Fibroblast of skin of right quadriceps (primary cell): ENCODE measurements at places on chromosomes 7 and 10.

GRCh38 chr7:25860275-25861163 lies 291.5 kb upstream of the NFE2L3 start:
- peak; percentile 50 for DNase-seq

- DNase-seq = no peak
Observed at GRCh38 chr7:45087301-45088145, 1.2 kb downstream of the NACAD start.

DNA sequence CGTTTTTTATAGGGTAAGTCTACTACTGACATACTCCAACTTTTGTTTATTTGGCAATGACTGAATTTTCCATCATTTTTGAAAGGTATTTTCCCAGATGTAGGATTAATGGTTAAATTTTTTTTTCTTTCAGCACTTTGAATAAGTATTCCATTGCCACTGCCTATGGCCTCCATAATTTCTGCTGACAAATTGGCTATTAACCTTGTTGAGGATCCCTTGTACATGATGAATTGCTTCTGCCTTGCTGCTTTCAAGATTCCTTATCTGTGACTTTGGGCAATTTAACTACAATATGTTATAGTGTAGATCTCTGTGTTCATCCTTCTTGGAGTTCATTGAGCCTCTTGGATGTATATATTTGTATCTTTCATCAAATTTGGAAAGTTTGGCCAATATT lies 21.6 kb upstream of the VWDE start:
- no peak for DNase-seq

GRCh38 chr10:62056219-62056618 lies 154.7 kb downstream of the ARID5B start:
- no peak for DNase-seq

DNA sequence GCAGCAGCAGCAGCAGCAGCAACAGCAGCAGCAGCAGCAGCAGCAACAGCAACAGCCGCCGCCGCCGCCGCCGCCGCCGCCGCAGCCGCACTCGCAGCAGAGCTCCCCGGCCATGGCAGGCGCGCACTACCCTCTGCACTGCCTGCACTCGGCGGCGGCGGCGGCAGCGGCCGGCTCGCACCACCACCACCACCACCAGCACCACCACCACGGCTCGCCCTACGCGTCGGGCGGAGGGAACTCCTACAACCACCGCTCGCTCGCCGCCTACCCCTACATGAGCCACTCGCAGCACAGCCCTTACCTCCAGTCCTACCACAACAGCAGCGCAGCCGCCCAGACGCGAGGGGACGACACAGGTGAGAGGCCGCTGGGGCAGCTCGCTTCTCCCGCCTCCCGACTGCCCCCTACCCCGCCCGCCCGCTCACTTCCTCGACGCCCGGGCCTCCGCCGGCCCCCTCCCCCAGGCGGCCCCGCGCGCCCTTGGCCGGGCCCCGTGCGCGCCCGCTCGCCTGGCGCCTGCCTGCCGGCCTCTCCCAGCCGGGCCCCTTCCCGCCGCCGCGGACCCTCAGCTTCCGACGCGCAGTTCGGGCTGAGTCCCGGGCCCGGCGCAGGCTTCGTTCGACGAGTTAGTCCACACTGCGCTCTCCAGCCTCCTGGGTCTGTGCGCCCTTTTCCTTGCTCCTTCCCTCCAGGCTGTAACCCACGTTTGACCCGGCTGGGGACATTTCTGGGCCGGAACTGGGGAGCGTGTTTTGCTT lies 882 bp downstream of the DLX6 start:
- peak; percentile 42 for DNase-seq

- no peak for DNase-seq
Observed at GRCh38 chr10:12198156-12198555, 2.2 kb downstream of the CDC123 start.

GRCh38 chr10:12823328-12823727 lies 178.2 kb downstream of the CCDC3 start:
- peak; percentile 15 for DNase-seq

- DNase-seq = no peak
Observed at GRCh38 chr10:116121640-116122525, 151.1 kb downstream of the GFRA1 start.

DNA sequence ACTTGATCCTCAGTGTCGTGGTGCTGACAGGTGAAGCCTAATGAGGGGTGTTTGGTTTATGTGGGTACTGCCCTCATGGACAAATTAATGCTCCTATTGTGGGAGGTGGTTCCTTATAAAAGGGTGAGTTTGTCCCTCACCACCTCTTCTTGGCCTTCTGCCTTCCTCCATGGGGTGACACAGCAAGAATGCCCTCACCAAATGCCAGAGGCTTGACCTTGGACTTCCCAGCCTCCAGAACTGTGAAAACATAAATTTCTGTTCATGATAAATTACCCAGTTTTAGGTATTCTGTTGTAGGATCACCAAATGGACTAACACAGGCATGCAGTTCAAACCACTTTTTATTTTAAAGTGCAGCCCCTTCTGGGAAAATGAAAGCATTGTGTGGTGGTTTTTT lies 39.4 kb downstream of the BAMBI start:
- DNase-seq = no peak
